ENCODE measurements at places on chromosomes 7 and 10.

GRCh38 chr10:93973748-93974445, 19.8 kb upstream of the PLCE1 start:
- DNase-seq: no peak

DNA sequence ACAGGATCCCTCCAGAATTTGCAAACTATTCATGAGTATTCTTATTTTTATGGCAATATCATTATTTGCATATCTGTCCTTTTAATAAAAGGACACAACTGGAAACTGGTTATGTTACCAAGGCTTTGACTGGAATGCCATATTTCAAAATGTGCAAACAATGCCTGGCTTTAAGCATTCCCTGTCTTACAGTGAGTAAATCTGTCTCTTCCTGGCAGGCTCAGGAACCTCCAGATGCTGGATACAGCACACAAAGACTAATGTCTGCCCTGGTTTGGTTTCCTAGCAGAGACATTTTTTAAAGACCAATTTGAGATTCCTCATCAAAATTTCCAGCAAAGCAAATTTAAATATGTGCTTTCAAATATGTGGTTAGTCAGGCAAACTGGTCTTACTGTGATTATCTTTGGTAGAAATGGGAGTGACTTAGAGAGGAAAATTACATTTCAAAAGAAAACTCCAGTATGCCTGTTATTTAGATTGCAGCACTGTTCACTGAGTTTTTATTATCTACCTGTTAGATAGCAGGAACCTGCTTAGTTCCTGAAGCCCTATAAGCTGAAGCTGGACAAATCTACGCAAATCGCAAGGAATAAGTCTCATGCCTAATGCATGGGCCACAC, 31.3 kb downstream of the RNF216 start:
- no peak for DNase-seq

DNA sequence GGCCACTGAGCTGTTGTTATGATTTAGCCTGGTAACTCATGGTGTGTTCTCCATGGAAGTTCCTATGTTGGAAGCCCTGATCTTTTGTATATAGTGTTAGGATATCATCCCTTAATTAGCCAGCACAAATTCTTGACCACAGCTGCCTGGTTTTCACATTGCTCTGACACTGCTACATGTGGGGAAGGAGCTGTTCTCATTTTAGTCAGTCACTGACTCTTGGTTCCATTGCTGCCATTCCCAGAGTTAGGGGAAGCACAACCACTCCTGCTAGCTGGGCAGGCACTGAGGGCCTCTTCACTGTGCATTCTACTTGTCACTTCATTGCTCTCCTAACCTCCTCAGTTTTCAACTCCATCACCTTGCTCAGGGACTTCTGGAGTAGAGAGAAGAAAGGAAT, 98.4 kb upstream of the GJD4 start:
- no peak for DNase-seq

- no peak for DNase-seq
Measured at GRCh38 chr10:45180946-45181875, 134.2 kb downstream of the OR13A1 start.

- DNase-seq: no peak
Measured at GRCh38 chr10:31368724-31369123, 49.7 kb downstream of the ZEB1 start.

DNA sequence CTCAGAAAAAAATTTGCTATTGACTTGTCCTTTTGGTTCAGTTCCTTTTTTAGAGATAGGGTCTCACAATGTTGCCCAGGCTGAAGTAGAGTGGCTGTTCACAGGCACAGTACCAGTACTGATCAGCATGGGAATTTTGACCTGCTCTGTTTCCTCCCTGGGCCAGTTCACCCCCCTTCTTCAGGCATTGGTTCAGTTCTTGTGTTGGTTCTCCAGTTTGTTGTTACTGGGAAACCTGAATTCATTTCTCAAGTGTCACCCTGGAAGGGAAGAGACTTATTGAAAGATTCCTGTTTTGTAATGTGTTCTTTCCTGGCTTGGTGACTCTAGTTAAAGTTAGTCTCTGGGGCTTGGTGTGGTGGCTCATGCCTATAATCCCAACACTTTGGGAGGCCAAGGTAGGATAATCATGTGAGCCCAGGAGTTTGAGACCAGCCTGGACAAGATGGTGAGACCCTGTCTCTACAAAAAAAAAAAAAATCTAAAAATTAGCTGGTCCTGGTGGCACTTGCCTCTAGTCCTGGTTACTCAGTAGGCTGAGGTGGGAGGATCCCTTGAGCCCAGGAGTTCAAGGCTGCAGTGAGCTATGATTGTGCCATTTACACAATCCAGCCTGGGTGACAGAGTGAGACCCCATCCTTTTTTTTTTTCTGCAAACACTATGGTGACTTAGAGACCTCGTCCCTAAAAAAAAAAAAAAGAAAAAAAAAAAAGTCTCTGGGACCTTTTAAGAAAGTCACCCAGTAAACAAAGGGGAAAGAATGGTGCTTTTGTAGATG, 52.7 kb downstream of the CNNM2 start:
- DNase-seq: no peak

DNA sequence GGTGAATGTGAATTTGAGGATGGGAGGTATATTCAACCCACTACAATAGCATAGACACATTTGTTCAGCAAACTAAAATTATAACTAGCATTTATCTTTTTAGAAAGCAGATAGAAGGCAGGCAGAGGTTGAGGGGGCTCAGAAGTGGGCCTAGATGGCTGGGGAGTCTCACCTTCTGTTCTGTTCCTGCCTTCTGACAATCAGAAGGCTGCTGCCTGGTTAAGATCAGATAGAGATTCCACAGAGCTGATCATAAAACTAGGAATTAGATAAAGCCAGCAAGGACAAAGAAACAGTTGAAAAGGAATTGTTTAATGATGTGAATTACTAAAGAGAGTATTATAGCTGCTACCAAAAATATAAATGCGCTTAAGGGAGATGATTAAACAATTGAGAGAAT, 11.6 kb upstream of the NFE2L3 start:
- DNase-seq: no peak

- no peak for DNase-seq
Measured at GRCh38 chr7:25854059-25854458, 297.9 kb upstream of the NFE2L3 start.

GRCh38 chr7:38169847-38170246, 8.2 kb upstream of the STARD3NL start:
- no peak for DNase-seq

DNA sequence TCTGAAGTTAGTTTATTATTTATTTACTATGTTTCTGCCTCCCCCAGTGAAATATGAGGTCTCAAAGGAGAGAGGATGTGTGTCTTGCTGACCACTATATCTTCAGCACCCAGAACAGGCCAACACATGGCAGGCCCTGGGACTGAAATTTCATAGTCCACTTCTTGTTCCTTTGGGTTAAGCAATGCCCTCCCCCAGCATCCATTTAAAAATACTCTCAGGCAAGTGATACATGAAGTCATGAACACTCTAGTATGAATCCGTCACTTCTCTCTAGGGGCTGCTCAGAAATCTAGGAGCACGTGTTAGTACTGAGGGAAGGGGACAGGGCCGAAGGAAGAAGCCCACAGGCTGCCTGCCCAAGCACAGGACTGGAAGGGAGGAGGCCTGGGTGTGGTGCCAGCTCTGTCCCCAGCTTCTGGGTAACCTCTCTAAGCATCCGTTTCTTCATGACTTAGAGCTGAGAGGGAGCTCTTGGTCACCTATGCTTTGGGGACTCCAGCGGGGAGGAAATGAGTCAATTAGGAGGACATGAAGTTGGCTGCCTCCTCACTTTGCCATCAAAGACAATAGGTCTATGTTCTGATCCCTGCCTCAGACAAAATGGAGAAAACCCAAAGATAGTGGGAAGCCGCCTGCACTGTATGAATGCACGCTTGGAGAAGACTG, 119.2 kb downstream of the KCNMA1 start:
- no peak for DNase-seq

- DNase-seq: no peak
Measured at GRCh38 chr10:17811146-17811865, 2.2 kb downstream of the MRC1 start.

DNA sequence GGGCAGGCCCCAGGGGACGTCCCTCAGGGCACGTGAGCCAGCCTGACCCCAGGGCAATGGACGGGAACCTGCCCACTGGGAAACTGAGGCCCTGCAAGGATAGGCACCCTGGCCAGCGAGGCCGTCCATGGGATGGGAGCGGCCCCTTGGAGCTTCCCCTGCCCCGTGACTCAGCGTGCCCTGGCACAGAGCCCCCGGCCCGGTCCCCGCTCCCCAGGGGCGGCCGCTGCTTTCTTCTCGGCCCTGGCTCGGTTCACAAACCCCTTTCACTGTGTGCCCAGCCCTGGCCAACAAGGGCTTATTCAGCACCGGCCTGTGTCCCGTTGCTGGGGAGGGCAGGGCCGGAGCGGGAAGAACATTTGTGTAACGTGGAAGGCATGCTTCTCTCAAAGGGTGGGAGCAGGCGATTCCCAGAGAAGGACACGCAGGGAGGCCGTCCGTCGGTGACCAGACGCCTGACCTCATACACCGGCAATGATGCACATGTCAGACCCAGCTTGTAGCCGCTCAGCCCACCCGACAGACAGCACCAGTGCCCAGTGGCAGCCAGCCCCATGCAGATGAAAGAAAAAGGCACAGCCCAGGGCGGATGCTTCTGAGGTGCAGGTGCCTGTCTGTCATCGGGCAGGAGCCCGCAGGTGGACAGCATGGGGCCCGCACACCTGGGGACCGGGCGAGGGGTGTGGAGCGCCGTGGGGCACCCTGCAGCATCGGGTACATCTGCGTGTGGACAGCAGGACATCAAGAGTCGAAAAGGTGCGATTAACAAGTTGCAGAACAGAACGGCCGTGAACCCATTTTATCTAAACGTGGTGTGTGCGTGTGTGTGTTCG, 94.5 kb downstream of the PDGFA start:
- DNase-seq: no peak

GRCh38 chr10:43998021-43998809, 349.5 kb upstream of the ZNF32 start:
- DNase-seq: no peak

DNA sequence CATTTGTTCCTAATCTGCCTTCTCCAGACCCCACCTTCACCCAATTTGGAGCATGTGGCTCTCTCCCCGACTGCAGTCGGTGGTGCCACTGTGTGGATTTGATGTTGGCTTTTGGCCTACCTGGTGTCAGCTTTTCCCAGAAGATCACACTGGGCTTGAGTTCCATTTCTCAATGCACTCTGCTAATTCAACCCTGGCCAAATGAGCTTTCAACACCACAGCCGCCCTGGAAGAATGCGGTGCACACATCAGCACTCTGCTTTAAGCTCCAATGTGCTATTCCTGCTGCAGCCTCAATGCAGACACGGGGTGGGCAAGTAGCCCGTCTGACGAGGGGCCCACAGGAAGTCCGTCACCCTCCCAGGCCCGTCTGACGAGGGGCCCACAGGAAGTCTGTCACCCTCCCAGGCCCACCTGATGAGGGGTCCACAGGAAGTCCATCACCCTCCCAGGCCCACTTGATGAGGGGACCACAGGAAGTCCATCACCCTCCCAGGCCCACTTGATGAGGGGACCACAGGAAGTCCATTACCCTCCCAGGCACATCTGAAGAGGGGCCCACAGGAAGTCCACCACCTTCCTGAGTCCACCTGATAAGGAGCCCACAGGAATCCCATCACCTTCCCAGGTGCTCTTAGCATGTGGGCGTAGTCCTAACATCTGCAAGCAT, 64.4 kb downstream of the ASB13 start:
- no peak for DNase-seq

GRCh38 chr10:128316925-128317324, 190.7 kb upstream of the MKI67 start:
- DNase-seq: no peak

DNA sequence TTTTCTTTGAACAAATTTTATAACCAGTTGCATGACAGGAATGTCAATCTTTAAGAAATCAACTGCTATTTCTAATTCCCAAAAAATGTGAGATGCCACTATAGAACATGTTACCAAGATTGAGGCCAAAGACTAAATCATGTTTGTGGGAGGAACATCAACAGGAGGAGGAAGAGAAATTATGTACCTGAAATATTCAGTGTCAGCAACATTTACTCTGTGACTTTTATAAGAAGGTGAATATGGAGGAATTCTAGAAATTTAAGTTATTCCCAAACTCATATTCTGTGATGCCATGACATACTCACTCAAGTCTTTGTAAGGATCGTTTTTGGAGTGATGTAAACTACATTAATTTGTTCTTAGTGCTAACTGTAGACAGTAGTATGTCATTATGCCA, 408.4 kb downstream of the SH2D4B start:
- DNase-seq: no peak

GRCh38 chr7:157299613-157300368, 37.0 kb upstream of the DNAJB6 start:
- no peak for DNase-seq

Measured in NCI-H1436 (cell line).